Activated CD8-positive, alpha-beta memory T cell treated with anti-CD3 and anti-CD28 coated beads for 1 hour (primary cell): ENCODE measurements at places on chromosomes 1 and 21.
A peak's percentile ranks its signal among the peaks of the same experiment; 100 is the strongest.

DNA sequence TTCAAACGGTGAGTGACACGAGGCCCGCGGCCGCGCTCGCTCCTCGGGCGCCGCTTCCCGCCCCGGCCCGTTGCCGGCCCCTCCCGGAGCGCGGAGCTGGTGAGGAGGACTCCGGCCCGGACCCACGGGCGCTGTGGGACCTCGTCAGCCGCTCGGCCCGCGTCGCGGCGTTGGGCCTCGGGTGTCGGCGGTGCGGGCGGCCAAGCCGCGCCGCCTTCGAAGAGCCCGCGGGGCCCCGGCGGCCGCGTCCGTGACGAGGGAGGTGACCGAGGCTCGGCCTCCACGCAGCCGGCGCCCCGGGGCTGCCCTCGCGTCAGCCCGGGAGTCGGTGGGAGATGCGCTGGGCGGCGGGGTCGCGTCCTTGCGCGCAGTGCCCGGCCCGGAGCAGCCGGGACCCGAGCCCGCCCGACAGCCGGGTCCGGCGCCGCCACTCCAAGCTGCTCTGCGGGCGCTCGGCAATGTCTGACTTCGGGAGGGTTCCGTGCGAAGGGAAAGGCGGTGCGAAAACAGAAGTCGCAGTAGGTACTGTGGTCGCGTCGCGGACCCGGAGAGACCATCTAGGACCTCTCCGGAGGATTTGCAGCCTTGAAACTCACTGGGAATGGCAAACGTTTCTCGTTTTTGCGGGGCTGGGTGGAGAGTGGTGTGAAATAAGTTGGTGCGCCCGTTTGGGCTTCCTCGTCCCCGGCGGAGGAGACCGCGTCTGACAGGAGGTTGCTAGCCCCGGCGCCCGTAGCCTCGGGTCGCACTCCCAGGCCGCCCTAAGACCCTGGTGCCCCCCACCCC lies 829 bp downstream of the SPEN start:
- DNase-seq, result peak; percentile 30

DNA sequence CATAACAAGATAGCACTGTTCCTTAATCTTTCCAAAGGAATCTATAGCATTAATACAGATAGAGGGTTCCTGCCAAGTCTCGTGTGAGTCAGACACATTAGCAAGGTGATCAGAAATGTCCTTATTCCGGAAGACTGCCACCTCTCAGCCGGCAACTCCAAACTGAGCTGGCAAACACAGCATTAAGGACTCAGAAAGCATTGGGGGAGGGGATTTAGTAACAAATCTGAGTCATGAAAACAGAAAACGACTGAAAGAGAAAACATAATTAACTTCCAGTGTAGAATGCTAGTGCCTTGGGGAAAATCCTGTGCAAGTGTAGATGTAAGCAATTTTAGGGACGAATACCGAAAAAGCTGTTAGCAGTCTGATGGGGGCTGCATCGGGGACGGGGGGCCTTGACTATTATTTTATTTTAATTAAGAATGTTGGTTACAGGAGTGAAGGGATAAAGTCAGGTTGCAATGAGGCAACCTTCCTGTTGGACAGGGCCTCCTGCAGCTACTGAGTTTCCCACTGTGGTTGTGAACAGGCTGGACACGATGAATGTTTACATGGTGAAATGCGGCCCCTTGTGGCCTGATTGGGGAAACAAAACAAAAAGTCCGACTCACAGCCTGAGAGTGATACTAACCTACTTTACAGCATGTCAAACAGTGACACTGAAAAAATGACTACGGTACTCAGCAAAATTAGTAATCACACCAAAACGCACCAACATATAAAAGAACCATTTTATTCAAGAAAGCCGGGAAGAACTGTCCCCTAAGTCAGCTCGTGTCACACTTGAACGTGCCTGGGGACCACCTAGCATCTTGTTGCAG lies 20.7 kb downstream of the MIS18A start:
- DNase-seq, result no peak

DNA sequence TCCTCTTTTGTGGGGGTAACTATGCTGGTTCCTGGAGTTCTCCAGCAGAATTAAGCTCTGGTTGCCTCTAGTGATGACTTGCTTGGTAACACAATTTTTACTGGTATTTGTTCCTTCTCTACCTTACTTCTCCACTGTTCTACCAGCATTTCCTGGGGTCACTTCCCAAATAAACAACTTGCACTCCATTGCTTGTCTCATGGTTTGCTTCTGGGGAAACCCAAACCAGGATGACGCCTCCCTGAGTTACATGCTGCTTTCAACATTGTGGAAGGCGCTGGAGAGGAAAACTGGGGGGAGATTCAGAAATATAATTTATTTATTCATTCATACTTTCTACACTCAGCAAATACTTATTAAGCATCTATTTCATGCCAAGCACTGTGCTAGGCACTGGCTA lies 55.3 kb upstream of the AK4 start:
- no peak for DNase-seq

GRCh38 chr1:184225283-184226099 lies 161.3 kb upstream of the C1orf21 start:
- DNase-seq, result no peak

GRCh38 chr1:231993968-231994455 lies 367.4 kb downstream of the DISC1 start:
- no peak for DNase-seq

GRCh38 chr1:24383381-24383940 lies 30.1 kb downstream of the STPG1 start:
- DNase-seq, result no peak

GRCh38 chr1:244727871-244728474 lies 75.0 kb downstream of the DESI2 start:
- DNase-seq, result no peak
